H1 (cell line): ENCODE measurements at places on chromosomes 7 and 10. TPM values are rescaled to one million over a fixed set of nuclear protein-coding genes. Genes with fewer than 3 reads are reported as not detected.

GRCh38 chr10:46554166-46554781 is 2.2 kb downstream of the GPRIN2 start:
- no peak for DNase-seq

DNA sequence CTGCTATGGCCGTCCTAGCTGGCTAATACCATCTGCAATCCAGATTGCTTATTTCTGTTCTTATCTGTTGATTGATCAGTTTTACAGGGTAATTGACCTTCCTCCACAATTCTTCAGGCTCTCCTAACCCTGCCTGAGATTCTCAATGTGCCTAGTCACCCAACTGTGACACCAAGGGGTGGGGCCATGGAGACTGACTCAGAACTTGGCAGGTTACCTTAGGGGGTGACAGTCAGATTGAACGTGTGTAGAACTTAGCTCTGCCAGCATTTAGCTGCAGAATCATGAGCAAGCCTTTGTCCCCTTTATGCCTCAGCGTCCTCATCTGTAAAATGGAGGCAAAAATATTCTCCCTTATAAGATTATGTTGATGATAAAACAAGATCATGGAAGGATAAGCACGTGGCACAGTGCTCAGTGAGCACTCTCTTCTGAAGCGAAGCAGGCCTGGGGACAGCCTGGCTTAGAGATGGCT is 19.1 kb upstream of the LEP start:
- no peak for DNase-seq

DNA sequence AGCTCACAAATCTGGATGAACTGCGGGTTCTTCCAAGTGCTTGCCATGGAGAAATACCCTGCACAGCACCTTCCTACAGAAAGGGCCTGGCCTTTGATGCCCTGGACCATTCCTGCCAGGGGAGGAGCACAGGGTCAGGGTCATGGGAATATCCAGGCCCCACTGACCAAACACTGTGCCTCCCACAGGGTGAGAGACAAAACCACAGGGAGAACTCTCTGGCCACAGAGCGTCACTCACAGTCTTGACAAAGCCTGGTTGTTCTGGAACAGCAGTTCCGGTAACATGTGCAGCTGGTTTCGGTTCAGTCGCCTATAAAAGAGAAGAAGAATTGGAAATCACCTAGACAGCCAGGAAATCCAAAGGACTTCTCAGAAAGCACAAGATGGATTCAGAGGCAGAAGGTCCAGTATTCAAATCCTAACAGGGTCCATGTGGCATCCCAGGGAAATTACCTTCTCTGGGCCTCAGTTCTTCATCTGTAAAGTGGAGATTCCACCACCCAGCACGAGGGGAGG is 28.1 kb downstream of the SLIT1 start:
- no peak for DNase-seq

- DNase-seq, result peak; percentile 88
Observed at GRCh38 chr7:141551094-141551781, at the start of gene AGK. Gene AGK (plus strand): TSS chr7:141551410. CDS start chr7:141555467, 4,057 bp downstream.

DNA sequence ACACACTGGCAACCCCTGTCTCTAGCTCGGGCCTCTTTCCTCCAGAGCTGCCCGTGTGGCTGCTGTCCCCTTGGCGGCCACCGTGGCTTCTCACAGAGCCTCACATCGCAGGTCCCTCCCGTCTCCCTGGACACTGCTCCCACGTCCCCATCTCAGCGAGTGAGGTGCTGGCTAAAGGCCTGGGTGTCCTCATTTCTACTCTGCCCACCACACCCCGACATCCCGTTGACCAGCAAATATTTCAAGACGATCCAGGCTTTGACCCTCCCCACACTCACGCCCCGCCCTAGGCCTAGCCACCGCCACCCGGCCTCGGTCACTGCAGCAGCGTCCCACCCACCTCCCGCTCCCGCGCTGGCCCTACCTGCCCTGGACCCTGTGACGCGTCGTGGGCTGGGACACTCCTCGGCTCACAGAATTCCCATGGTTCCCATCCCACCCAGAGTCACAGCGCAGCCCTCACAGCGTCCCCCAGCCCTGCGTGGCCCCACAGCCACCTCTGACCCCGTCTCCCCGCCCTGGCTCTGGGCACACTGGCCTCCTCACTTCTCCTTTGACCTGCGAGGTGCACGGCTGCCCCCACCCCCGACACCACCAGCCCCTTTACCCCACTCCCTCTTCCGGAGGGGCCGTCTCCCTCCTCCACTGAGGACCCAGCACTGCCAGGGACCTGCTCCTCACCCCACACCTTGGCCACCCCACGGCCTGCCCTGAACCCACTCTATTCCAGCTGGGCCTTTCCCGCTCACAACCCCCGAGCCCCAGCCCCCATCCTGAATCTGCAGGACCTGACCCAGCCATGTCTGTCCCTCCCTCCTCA is 6.9 kb downstream of the ADAP1 start:
- DNase-seq, result no peak

DNA sequence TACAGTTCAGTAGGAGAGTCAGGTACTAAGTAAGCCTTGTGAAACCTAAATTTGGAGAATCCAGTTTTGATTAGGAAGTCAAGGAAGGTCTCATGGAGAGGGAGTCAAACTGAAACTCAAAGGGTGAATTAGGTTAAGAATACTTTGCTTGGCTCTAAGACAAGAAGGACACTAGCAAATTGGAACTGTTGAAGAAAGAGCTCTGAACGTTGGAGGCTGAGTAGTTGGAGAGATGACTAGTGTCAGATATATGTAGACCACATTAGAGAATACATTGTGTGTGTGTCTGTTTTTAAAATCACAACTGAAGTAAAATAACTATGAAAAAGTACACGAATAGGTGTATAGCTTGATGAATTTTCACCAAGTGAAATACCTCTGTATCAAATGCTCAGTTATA is 6.3 kb downstream of the VPS26A start:
- no peak for DNase-seq

DNA sequence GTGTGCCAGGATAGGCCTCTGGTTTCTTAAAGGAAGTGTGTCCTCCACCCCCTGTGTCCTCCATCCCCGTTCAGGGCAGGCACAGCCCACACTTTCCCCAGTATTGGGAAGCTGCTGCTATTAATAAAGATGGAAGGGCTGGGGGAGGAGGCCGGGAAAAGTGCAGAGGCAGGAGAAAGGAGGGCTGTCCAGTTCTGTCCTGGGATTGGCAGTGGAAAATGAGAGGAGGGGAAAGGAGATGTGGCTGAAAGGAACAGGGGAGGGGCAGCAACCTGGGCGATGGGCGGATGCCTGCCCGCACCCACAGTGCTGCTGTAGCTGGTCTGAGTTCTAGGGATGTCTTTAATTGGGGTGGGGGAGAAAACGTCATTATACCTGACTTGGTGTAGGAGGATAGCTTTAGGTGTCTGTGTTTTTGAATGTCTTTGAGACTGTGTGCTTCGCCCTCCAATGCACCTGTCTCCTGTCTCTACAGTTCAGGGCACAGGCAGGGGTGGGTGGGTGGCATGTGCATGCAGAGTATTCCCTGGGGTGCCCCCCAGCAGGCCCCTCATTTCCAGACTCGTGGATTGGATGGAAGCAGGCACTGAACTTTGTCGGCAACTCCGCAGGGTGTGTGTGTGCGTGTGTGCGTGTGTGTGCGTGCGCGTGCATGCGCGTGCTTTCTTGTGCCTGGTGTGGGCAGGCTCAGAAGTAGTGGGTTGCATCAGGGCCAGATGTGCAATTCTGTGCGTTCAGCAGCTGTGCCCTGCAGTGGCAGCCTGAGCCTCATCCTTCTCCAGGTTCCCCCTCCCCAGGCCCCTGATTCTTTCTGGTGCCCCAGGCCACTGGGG is 2.5 kb downstream of the TRIM8 start:
- no peak for DNase-seq

- no peak for DNase-seq
Observed at GRCh38 chr10:108801775-108802517, 1121.4 kb downstream of the XPNPEP1 start.

- DNase-seq, result no peak
Observed at GRCh38 chr10:12165036-12165435, 30.7 kb downstream of the NUDT5 start.

Gene GBX1
- total RNA-seq, result not detected in 2 replicates

Gene CFAP46
- total RNA-seq, result 3.1 and 4.8 TPM in 2 replicates

Gene COPG2
- 51.3 and 53.1 TPM in 2 replicates for total RNA-seq
